ENCODE measurements at places on chromosomes 1 and 21.

- no peak for DNase-seq
Measured at GRCh38 chr1:22089787-22090186, 37.3 kb downstream of the CDC42 start.

DNA sequence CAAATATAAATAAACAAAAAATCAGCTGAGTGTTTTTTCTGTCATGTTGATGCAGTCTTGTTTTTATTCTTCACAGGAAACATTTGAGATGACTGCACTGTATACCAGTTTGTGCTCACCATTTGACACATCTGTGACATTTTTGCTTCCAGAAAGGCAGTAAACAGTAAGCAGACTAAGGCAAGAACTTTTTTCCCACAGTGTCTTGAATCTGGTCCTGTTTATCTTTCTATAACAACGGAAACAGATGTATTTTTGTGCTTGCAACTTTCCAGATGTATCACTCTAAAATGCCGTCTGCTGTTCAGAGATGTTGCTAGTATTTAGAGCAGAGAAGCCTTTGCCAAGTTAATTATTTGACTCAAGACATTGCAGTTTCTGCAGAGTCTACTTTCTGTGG lies 105.5 kb downstream of the ZC3H11B start:
- DNase-seq = no peak

DNA sequence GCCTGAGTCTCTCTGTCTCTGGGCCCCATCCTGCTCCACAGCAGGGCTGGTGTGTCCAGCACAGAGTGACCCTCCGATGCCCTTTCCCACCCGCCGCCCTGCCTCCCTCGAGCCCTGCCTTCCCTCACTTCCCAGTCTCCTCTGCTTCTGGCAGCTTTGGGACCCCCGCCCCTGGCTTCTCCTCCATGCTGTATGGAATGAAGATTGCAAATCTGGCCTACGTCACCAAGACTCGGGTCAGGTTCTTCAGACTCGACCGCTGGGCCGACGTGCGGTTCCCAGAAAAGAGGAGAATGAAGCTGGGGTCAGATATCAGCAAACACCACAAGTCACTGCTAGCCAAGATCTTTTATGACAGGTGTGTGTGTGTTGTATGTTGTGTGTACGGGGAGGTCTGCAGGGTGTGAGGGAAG lies 14.3 kb downstream of the MOV10 start:
- DNase-seq = no peak

DNA sequence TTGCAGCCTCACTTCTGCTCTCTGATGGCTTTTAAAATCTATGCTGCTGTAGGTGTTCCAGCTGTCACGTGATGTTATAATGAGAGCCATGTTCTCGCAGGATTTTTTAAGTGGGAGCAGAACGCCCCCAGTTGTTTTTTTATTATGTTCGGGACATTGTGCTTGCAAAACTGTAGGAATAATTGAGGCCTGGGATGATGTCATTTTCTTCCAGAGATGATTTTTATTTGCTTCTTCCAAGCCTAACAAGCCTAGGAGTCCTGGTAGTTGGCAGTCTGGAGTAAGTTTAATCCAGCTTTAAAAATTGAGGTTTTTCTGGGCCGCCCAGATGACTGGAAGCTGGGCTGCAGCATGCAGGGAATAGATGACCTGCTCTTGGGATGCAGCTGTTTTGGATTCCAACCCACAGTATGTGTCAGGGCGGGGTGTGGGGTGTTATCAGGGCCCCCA lies 34.6 kb upstream of the CHIT1 start:
- no peak for DNase-seq

DNA sequence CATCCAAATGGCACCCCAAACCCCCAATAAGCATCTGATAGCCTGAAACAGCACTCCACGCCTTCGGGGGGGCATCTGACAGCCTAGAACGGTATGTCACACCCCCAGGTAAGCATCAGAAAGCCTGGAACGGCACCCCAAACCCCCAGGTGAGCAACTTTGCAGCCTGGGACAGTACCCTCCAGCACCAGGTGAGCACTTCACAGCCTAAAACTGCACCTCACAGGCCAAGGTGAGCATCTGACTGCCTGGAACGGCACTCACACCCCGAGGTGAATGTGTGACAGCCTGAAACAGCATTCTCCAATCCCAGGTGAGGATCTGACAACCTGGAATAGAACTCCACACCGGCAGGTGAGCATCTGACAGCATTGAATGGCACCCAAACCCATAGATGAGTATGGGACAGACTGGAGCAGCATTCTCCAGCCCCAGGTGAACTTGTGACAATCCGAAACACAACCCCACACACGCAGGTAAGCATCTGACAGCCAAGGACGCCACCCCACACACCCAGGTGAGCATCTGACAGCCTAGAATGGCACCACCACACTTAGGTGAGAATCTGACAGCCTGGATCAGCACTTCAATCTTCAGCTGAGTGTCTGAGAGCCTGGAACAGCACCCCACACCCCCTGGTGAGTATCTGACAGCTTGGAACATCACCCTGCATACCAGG lies 18.3 kb upstream of the MMEL1 start:
- DNase-seq = no peak

DNA sequence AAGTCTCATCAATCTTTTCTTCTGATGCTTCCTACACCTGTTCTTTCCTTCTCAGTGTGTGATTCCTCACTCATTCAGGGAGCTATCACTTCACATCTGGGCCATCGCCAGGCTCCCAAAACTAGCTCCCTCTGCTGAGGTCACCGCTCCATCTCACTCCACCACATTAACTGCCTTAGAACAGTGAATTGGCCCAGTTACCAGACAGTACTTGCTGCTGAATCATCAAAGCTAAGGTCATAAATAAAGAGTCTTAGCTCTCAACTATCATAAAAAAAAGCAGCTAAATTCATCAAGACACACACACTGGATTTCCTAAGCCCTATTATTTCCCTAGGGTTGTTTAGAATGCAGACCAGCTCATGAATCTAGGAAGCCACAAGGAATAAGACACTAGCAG lies 18.8 kb upstream of the SRM start:
- no peak for DNase-seq

DNA sequence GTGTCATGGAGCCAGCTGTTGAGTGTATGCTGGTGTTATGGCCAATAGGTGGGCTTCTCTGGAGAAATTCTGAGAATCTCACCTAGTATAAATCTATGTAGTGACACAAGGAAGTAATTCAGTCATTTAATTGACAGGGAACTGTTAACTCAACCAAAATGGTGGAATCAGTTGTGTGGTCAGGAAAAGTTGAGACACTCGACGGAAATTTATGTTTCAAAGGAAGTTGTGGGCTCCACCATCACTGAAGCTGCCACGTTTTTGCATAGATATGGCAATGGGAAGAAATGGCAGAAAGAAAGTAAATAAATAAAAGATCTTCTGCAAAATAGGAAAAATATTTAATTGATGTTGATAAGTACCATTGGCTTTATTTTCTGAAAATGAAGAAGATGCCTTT lies 84.5 kb downstream of the ATP6V1G3 start:
- DNase-seq = no peak

- no peak for DNase-seq
Measured at GRCh38 chr21:43275421-43276211, 106.8 kb downstream of the CRYAA start.

DNA sequence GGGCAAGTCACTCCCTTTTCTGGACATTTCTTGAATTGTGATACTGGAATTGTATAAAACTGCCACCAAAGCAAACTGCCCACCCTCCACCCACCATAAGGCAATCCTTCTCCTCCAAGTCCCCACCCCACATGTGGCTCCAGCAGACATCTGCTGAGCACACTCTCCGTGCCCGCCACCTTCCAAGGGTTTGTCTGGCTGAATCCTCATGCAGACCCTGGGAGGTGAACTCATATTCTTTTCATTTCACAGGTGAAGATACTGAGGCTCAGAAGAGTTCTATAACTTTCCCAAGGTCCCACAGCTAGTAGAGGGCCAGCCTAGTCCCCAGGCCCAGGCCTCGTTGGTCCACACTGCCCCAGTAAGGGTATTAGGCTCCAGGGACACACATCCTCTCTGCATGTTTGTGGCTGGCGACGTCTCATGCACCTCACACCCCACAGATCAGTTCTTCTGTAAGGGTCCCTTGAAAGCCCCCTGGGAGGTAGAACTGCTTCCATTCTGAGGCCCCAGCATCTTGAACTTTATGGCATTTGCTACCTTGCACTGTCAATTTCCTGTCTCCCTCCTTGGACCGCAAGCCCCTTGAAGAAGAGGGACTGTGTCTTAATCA lies 14.1 kb downstream of the CNTN2 start:
- DNase-seq = no peak

DNA sequence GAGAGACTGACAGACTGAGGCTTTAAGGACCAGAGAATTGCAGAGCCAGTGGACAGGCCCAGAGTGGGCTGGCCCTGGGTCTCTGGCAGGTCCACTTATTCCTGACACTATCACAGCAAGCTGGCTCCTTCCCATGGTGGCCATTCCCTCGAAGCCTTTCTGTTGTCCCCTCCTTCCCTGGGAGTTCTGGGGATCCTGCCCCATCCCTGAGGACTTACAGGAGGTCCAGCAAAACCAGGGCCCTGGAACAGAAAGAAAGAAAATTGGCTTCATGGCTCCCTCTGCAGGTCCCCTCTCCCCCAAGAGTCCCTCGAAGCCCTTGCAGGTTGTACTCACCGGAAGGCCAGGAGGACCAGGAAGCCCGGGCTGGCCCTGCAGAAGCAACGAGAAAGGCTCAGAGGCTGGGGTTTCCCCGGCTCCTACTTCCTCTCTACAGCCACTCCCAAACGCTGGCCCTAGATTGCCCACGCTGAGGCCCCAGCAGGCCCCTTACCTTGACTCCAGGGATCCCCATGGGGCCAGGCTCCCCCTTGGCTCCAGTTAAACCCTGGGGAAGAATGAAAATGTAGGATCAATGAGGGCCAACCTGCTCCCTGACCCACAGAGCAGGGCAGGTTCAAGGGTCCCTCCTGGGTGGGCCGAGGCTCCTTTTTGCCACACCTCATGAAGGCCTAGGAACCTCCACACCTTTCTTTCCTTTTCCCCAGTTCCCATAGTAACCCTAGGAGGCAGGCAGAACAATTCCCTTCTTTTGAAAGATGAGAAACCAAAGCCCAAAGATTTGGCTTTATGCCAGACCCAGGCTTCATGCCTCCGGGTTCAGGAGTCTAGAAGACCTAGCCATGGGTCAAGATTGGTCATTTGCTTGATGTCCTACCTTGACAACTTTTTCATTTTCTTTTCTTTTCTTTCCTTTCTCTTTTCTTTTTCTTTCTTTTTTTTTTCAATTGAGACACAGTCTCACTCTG lies 4.6 kb downstream of the COL9A2 start:
- peak; percentile 38 for DNase-seq

- no peak for DNase-seq
Measured at GRCh38 chr1:89390707-89391106, 26.8 kb downstream of the GBP6 start.

DNA sequence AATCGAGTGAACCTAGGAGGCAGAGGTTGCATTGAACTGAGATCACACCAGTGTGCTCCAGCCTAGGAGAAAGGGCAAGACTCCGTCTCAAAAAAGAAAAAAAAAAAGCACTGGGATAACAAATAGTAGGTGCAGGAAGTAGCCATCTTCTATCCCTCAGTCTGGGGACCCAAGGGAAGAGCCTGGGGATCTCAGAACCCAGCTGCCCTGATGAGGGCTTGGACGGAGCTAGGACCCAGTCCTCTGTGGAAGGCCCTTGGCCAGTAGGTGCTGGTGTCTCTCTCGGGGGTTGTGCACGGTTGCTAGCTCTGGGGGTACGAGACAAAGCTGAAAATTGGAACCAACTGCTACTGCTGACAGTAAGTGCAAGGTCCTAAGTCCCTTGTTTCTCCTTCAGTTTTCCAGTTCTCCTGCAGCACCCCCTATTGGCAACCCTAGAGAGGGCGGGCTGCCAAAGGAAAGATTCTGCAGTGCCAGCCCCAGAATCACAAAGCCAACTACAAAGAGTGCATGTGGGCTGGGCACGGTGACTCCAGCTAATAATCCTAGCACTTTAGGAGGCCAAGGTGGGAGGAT lies 57.6 kb upstream of the KIF1B start:
- DNase-seq = peak; percentile 6

DNA sequence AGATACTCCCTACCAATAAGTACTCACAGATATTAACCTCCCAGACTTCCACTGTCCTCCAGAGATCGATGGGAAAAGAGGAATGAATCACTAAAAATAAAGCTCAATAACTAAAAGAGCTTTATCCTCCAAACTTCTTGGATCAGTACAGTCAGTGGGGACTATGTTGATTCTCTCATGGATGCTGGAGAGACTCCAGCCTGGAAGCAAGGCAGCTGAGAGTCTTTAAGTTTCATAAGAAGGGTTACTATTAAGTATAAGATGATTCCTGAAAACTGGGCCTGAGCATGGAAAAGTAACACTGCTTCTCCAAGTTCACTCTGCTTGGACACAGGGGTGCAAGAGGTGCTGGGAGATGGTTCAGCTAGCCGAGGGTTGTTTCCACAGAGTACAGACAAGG lies 6.2 kb upstream of the DDR2 start:
- DNase-seq = no peak

- DNase-seq = no peak
Measured at GRCh38 chr1:21902026-21903012, 34.8 kb downstream of the HSPG2 start.

DNA sequence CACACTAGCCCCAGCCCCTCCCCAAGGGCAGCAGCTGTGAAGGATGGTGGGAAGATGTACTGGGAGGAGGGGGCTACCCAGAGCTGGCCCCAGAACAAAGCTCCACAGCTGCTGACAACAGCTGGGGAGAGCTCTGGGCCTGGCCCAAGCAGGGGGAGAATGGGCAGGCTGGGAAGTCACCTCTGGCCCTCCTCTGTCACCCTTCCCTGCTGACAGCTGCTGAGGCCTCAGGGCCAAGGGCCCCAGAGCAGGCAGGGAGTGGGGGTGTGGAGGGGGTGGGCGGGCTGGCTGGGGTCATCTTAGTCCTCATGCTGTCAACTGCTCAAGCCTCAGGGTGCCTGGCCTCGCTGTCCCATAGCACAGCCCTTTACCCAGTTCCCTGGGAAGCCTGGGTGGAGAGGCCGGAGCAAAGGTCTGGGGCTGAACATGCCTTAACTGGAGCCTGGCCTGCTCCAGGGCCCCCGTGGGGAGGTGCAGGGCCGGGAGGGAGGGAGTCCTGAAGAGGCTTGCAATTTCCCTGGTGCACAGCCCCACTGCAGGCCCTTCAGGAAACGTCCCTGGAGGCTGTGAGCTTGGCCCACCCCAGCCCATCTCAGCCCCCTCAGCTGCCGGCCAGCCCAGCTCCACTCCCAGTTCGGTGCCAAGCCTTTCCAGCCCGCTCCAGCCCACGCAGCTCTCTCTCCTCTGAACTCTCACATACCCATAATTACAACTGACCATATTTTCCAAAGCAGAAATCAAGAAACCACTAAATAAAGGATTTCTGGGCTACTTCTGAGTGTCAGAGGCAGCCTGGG lies 25.7 kb downstream of the HSPG2 start:
- no peak for DNase-seq

DNA sequence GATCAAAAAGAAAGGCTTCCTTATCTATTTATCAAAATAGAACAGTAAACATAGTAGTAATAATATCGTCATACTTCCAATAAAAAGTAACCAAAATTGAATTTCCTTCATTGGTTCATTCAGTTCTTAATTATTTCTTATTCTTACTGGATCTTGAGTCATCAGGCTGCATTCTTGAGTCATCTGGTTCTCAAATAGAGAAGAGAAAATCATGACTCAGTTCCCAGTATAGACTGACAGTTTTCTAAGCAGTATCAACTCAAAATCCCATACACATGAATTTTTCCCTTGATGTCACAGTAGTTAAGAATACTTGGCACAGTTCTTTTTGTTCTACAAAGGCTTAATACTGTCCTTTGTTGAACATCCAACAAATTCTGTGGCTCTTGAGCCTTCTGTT lies 626.9 kb upstream of the ADGRL4 start:
- DNase-seq = no peak

All from NCI-H2171 treated with DMSO at 0.1 percent for 48 hours (cell line).